Mesenteric fat pad (tissue), 1 donor: ENCODE measurements at places on chromosomes 16 and 17. TPM values are rescaled to one million over a fixed set of nuclear protein-coding genes. Genes with fewer than 3 reads are reported as not detected.

GRCh38 chr17:51322390-51323029 lies 62.2 kb downstream of the UTP18 start:
- DNase-seq, result no peak

- DNase-seq, result no peak
Measured at GRCh38 chr17:41734139-41734948, at the start of gene HAP1. Gene HAP1, minus strand, starts transcription at chr17:41734643. Its CDS starts 9 bp downstream, at chr17:41734634.

GRCh38 chr17:50062293-50063243 lies 6.7 kb downstream of the ITGA3 start:
- DNase-seq, result no peak

- DNase-seq, result no peak
Measured at GRCh38 chr16:622920-623280, 7.9 kb upstream of the WFIKKN1 start.

- DNase-seq, result no peak
Measured at GRCh38 chr16:62149631-62150030, 113.4 kb upstream of the CDH8 start.

The ASIC2 gene
- not detected for total RNA-seq

The AKAP1 gene
- total RNA-seq, result 49.1 TPM

The SLFN12L gene
- total RNA-seq, result 4.7 TPM

The HOXB1 gene
- total RNA-seq, result not detected

The ARHGAP44 gene
- 4.1 TPM for total RNA-seq

The CDT1 gene
- 0.22 TPM for total RNA-seq

- no peak for DNase-seq
Measured at GRCh38 chr17:55962951-55963401, 190.3 kb upstream of the ANKFN1 start.

The LRRC37A gene
- total RNA-seq, result 3.7 TPM

- DNase-seq, result no peak
Measured at GRCh38 chr16:55574811-55575210, 8.3 kb downstream of the CAPNS2 start.
